ENCODE measurements at places on chromosomes 3 and 15.

DNA sequence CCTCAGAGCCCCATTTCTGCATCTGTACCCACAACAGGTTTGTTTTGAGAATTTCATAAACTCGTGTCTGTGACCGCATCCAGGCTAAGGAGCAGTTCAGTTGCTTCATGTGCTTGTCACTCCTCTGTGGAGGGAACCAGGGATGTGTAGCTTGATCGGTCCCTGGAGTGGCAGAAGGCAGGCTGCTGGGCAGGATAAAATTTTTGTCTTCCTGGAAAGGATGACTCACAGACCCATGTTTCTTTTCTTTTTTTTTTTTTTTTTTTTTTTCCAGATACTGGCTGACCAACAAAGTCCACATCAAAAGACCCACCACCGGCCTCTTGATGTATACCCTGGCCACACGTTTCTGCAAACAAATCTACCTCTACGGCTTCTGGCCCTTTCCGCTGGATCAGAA, 70.1 kb downstream of the ST8SIA2 start:
- DNase-seq: no peak

DNA sequence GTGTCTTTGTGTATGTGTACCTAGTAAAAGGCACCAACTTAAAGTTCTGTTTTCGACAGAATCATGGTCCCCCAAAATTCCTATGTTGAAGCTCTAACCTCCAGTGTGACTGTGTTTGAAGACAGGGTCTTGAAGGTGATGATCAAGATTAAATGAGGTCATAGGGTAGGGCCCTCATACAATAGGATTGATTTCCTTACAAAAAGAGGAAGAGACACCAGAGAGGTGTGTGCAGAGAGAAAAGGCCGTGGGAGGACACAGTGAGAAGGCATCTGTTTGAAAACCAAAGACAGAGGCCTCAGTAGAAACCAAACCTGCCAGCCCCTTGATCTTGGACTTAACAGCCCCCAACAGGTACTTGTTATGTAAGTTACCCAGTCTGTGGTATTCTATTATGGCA, 52.0 kb upstream of the CORO2B start:
- DNase-seq: no peak

GRCh38 chr3:73614419-73614818, 10.3 kb downstream of the PDZRN3 start:
- no peak for DNase-seq

DNA sequence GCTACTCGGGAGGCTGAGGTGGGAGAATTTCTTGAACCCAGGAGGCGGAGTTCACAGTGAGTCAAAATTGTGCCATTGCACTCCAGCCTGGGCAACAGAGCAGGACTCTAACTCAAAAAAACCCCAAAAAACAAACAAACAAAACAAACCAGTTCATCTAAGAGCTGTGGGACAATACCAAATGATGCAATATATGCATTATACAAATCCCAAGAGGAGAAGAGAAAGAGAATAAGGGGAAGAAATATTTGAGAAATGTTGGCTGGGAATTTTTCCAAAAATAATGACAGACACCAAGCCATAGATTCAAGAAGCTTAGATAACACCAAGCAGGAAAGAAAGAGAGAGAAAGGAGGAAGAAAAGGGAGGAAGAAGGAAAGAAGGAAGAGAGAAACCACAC, 82.5 kb downstream of the KLF13 start:
- no peak for DNase-seq

DNA sequence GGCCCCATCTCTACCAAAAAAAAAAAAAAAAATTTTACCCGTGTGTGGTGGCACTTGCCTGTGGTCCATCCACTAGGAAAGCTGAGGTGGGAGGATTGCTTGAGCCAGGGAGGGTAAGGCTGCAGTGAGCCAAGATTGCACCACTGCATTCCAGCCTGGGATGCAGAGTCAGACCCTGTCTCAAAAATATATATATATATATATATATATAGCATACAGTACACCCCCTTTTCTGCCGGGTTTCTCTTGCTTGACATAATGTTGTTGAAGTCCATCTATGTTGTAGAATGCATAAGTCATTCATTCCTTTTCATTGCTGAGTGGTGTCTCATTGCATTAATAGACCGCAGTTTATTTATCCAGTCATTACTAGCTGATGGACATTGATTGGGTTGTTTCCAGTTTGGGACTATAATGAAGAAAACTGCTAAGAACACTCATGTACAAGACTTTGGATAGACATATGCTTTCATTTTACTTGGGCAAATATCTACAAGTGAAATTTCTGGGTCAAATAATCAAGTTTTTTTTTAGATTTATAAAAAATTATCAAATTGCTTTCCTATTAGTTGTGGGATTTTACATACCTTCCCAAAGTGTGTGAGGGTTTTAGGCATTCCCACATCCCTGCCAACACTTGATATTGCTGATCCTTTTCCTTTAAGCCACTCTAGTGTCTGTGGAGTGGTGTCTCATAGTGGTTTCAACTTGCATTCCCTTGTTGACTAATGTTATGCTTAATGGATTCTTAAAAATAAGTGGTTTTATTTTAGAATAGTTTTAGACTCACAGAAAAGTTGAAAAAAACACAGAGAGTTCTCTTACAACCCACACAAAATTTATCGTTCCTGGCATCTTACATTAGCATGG, 2.1 kb upstream of the PRR20G start:
- DNase-seq: no peak

DNA sequence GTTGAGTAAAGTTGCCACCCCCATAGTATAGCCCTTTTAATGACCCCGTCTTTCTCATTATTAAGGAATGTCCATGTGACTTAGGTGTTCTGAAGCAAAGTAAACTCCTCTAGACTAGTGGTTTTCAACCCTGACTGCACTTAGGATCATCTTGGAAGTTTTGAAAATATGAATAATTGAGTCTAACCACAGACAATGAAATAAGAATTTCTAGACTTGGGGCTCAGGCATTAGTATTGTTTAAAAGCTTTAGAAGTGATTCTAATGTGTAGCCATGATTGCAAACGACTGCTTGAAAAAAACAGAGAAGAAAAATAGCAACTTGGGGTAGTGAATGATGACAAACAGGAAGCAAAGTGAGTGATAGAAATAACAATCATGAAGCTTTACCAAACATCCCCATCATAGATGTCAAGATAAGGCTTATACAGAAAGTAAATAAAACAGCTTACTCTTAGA, 35.0 kb downstream of the ALCAM start:
- no peak for DNase-seq

DNA sequence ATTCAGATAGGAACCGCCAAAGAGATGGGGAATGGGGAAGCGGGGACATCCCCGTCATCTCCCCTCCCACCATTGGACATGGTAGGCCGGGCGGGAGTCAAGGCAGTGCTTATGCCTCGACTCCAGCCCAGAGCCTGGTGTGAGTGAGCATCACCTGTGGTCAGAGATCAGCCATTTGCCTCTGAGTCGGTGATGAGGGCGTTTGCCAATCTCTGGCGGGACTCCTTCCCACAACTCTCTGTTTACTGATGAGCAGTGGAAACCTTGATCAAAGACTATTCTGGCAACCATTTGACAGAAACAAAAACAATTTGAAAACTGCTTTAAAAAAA, 63.9 kb upstream of the HES1 start:
- DNase-seq: no peak

Data from cerebellar nuclear complex (tissue), 1 donor.